ENCODE measurements at places on chromosomes 3 and 15. TPM values are rescaled to one million over a fixed set of nuclear protein-coding genes. Genes with fewer than 3 reads are reported as not detected.

The RARRES1 gene
- total RNA-seq, result 22.3 TPM

The GOLGA6D gene
- total RNA-seq, result not detected

The HIGD2B gene
- not detected for total RNA-seq

The CHRM5 gene
- total RNA-seq, result not detected

The TMF1 gene
- 36.0 TPM for total RNA-seq

The CHSY1 gene
- total RNA-seq, result 39.9 TPM

The ECE2 gene
- not detected for total RNA-seq

The SLC22A13 gene
- total RNA-seq, result 6.1 TPM

The ACP3 gene
- 79.9 TPM for total RNA-seq

The PYGO1 gene
- 13.1 TPM for total RNA-seq

The TMEM207 gene
- total RNA-seq, result 12.2 TPM

The TGM5 gene
- total RNA-seq, result not detected

The EEF1AKMT4 gene
- 1.8 TPM for total RNA-seq

The SLC12A8 gene
- 7.2 TPM for total RNA-seq

The ITPKA gene
- 0.47 TPM for total RNA-seq

The SCAANT1 gene
- total RNA-seq, result not detected

The CYP1A2 gene
- total RNA-seq, result not detected

The IL5RA gene
- 0.88 TPM for total RNA-seq

The TMEM40 gene
- total RNA-seq, result 1.5 TPM

The ANKRD63 gene
- total RNA-seq, result 0.58 TPM

The SLC2A2 gene
- total RNA-seq, result 15.0 TPM

The ALPK3 gene
- 20.2 TPM for total RNA-seq

The C3orf22 gene
- total RNA-seq, result 0.12 TPM

The DNAH12 gene
- 0.41 TPM for total RNA-seq

The LIPH gene
- total RNA-seq, result 1.9 TPM

The GRAMD1C gene
- total RNA-seq, result 29.0 TPM

The TMC3 gene
- total RNA-seq, result not detected

The OR5K2 gene
- total RNA-seq, result not detected

The ACSBG1 gene
- total RNA-seq, result 1.4 TPM

The CFAP161 gene
- 0.58 TPM for total RNA-seq

The RETNLB gene
- total RNA-seq, result not detected

The UROC1 gene
- total RNA-seq, result 0.35 TPM

The EIF4G1 gene
- 160 TPM for total RNA-seq

The DLEC1 gene
- total RNA-seq, result 2.4 TPM

All from metanephros (tissue), 2 donors.